NCI-H2227 treated with DMSO at 0.1 percent for 48 hours (cell line): ENCODE measurements at places on chromosomes 16 and 17.

- no peak for DNase-seq
These were observed 22.0 kb downstream of the WSB1 start for GRCh38 chr17:27315796-27316465.

DNA sequence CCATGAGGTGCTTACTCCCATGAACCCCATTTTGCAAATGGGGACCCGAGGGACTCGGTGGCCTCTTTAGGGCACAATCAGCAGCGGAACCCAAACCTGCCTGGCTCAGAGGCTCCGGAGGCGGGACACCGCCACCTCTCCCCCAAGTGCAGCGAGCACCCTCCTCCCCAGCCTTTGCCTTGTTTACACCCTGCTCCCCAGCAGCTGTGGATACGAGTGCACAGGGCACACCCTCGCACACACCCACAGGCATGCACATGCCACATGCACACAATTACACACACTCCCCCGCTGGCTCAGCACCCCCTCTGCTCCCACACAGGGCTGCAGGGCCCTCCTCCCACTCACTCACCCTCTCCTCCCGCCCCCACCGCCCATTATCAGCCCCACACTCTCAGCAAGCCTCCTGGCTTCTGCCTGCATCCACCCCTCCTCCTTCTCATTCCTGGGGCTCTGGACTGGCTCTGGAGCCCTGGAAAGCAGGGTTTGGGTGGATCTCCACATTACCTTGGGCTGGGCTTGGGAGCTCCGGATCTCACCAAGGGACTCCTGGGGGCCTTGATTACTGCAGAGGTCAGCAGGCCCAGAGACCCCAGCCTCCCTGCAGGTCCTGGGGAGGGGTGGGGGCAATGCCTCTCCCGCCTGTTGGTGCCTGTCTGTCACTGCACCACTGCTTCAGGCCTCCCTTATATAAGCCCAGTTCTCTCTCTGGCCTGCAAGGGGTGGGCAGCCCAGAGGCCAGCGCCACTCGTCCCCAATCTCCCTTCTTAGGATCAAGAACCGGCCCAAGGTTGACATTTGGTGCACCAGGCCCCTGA lies 6.4 kb downstream of the PDK2 start:
- DNase-seq = peak; percentile 59

DNA sequence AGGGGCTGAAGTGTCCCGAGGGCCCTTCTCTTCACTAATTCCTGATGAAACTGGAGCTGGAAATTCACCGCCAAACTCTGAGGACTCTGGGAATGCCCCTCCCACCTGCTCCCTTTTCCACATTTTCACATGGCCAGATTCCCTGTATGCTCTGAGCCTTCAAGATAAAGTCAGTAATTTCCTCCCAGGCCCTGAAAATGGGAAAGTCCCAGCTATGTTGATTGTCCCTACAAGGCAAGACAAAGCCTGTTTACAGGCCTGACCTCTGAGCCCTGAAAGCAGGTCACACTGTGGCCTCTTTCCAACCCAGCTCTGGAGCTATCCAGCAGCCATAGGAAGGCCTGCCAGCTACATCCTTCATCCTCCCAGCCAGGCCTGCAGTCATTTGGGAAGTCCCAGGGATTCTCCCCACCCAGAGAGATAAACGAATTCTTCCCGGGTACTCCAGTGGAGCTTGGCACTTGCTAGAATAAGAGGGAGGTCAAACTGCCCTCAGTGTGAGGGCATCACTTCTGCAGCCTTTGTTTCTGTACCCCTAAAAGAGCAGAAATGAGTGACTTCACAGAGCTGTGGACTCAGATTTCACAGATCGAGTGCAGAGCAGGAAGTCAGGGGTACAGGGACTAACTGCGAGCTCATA lies 19.6 kb upstream of the CCL2 start:
- DNase-seq = no peak

GRCh38 chr16:22123759-22124490 lies 31.6 kb downstream of the VWA3A start:
- no peak for DNase-seq

DNA sequence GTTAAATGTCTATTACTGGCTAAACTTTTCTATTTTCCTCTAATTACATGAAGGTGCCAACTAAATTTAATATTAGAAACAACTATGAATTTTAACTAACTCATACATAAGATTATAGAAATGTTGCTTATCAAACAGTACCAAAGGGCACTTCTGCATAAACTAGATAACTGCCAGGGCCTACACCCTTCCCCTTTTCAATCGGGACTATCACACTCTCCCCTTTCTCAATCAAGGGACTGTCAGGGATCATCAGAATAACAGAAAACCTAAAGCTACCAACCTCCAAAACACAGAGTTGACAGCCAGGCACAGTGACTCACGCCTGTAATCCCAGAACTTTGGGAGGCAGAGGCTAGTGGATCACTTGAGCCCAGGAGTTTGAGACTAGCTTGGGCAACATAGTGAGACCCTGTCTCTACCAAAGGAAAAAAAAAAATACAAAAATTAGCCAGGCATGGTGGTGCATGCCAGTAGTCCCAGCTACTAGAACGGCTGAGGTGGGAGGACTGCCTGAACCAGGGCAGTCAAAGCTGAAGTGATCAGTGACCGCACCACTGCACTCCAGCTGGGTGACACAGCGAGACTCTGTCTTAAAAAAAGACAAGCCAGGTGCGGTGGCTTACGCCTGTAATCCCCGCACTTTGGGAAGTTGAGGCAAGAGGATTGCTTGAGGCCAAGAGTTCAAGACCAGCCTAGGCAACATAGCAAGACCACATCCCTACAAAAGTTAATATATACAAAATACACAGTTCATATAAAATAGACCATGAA lies 3.2 kb upstream of the PHLPP2 start:
- DNase-seq = no peak

GRCh38 chr17:75250009-75250471 lies 11.4 kb downstream of the GGA3 start:
- DNase-seq = no peak

- DNase-seq = no peak
These were observed 12.8 kb upstream of the RAB11FIP4 start for GRCh38 chr17:31378638-31379037.

DNA sequence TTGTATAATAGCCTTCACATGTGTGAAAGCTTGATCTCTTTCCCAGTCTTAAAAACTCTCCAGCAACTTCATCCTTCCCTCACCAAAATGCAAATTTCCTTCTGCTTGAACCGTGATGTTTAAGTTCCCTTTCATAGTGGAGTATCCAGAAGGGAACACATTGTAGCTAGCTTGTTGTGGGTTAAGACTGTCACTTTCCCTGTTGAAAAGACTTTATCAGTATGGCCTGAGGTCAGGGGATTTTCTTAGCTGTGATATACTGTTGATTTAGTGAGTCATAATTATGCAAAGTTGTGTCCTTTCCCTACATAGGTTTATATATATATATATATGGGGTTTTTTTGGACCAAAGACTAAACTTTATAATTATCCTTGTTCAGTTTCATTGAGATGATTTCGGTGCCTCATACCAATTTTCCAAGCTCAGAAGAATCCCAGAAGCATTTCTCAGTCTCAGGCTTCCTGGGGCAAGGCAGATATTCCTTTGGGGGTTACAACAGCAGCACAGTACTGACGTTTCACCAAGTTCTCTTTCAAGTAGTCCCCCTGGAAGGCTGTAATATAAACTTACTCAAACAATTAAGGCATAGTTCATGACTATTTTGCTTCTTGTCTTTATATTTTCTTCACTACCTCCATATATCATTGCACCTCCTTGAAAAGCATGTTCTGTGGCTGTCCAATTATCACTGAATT lies 35.7 kb downstream of the ESRP2 start:
- no peak for DNase-seq

DNA sequence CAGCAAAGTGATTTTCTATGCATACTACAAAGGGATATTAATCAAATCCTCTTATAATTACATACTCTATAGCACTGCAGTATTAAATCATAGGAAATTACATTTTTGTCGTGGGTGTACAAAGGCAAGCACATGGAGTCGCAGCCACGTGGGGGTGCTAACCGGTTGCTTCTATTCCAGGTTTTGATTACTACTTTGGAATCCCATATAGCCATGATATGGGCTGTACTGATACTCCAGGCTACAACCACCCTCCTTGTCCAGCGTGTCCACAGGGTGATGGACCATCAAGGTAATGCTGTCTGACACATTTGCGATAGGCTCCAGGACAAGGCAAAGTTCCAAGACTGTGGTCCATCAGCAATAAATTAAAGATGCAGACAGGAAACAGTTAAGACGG lies 60.1 kb downstream of the ARSG start:
- DNase-seq = no peak

GRCh38 chr16:69145658-69146057 lies 13.2 kb downstream of the UTP4 start:
- no peak for DNase-seq

- DNase-seq = no peak
These were observed 8.9 kb downstream of the MYO15B start for GRCh38 chr17:75596320-75597087.

- DNase-seq = no peak
These were observed 6.5 kb downstream of the DDX42 start for GRCh38 chr17:63780507-63780906.

DNA sequence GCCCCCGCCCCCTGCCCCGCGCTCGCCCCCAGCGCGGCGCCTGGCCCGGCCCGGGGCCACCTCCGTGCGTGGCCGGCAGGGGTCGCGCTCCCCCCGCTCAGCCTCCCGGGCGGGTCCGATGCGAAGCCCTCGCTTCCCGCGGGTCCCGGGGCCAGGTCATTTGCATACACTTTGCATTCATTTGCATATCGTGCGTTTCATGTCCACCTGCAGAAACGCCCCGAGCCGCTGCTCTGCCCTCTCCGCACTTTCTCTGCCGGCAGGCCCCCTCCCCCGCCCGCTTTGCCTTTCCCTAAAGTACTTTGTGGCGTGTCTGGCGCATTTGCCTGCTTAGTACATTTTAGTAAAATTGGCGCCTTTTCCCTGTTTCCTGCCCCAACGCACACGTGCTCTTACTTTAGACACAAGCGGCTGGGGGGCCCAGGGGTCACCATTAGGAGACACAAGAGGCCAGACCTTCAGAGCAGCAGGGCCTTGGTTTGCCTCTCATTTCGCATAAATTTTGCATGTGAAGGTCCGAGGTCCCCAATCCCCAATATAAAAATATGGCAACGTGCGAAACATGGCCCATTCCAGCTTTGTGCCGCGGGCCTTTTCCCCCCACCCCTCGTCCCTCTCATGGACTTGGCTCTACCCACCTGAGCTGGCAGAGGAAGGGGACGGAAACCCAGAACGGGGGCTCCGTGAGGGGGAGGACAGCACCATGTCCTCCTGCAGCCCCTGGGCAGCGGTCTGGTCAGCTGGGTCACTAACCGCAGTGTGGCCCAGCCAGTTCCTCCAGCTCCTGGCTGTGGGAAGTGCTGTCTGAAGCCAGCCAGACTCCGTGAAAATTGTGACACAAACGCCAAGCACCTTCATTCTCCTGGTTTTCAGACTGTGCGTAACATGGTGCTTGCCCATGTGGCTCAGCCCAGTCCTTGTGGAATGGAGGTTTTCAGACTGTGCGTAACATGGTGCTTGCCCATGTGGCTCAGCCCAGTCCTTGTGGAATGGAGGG lies 34.8 kb downstream of the CBFA2T3 start:
- no peak for DNase-seq

GRCh38 chr16:12688951-12689850 lies 114.5 kb downstream of the CPPED1 start:
- DNase-seq = no peak

GRCh38 chr17:63113167-63113566 lies 147.1 kb downstream of the TANC2 start:
- DNase-seq = no peak

GRCh38 chr16:75097941-75098901 lies 18.4 kb downstream of the LDHD start:
- DNase-seq = no peak

DNA sequence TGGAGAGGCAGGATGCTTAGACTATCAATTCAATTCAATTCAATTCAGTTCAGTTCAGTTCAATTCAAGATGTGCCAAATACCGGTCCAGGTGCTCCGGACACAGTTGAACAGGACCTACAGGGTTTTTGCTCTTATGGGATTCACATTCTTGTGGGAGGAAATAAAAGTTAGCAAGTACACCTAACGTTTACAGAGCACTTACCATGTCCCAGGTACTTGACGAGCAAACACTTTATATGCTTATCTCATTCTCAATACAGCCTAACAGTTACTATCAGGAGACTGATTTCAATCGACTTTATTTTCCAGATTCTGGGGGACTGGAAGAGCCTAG lies 467 bp upstream of the GDE1 start:
- peak; percentile 64 for DNase-seq

- DNase-seq = no peak
These were observed 10.0 kb downstream of the CYBC1 start for GRCh38 chr17:82440469-82440981.

- DNase-seq = peak; percentile 77
These were observed 697 bp downstream of the CTF1 start for GRCh38 chr16:30896889-30897733.

DNA sequence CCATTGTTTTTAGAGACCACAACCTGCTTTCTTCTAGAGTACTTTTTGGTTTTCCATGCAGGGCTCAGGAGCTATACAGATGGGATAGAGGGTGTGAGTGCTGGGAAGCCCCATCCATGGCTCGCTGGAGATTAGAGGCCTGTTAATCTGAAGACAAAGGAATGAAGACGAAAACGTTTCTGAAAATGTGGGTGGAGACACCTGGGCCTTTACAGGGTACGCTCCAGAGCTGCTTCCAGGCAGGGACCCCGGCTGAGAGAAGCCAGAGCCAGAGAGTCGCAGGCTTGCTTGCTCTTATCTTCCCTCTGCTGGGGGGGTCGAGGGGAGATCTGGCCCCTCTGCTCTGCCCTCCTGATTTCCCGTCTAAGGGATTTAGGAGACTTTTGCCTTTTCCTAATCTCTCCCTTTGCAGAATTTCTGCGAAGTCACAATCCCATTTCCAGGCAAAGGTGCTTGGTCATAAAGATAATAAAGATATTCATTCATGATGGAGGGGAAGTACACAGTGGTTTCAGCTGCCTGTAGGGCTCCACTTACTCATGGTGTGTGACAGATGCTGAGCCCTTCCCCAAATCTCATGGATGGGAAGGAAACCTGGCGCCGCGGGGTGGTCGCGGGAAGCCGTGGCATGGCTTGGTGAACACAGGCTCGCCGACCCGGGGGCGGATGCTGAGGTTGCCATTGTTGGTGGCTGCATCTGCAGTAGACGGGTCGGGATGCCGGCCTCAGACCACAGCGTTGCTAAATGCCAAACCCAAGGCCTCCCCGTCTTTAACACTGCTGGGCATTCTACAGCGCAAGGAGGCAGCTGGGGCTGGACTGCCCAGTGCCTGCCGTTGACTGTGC lies 4.8 kb upstream of the SOCS3 start:
- DNase-seq = no peak

DNA sequence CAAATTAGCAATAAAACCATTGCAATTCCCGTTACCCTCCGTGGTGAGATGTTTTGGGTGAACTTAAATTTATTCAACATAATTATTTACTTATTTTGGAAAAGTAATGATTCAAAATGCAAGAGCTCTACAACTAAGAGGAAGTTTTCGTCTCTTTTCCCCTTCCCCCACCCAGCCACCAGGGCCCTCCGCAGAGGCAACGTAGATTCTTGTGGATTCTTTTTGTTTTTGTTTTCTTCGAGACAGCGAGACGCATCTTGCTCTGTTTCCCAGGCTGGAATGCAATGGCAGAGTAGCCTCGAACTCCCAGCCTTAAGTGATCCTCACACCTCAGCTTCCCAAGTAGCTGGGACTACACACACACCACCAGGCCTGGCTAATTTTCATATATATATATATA lies 19.2 kb downstream of the CCDC40 start:
- DNase-seq = no peak

- no peak for DNase-seq
These were observed 21.4 kb downstream of the DEXI start for GRCh38 chr16:10920726-10921427.

- DNase-seq = no peak
These were observed 941 bp upstream of the MRPS34 start for GRCh38 chr16:1773703-1774447.
